ENCODE measurements at places on chromosomes 1 and 21.

DNA sequence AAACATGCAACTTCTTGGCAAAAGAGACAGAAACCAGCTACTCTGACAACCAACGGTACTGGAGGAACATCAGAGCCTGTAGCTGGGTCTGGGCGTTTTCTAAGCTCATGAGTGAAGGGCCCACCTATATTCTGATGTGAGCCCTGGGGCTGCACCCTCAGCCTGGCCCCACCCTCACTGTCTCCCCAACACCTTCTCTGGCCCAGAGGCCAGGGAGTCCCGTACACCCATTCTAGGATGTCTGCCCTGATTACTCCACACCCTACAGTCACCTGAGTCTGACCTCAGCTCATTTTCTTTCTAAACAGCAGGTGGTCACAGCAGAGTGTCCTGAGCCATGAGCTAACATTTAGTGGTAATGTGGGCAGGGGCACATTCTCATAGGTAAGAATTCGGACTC is 439.2 kb downstream of the MATN1 start:
- DNase-seq: no peak

- DNase-seq: no peak
These were observed 183.5 kb downstream of the ZZZ3 start for GRCh38 chr1:77498918-77499317.

DNA sequence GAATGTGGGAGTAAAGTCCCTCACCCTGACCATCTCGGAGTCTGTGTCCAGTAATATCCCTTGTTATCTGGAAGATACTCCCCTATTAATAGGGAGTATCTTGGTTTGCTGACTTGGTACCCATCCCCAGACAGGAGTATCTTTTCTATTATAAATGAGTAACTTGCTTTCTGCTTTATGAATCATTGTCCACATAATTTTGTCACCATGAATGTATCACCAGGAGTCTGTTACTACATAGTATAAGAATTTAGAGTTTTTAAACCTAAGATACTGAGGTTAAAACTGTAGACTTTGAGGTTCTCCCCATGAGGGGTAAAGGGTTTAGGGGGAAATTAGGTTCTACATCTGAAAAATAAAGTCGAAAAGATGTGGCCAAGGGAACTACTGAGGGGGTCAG is 175.6 kb downstream of the FCRL5 start:
- DNase-seq: no peak

DNA sequence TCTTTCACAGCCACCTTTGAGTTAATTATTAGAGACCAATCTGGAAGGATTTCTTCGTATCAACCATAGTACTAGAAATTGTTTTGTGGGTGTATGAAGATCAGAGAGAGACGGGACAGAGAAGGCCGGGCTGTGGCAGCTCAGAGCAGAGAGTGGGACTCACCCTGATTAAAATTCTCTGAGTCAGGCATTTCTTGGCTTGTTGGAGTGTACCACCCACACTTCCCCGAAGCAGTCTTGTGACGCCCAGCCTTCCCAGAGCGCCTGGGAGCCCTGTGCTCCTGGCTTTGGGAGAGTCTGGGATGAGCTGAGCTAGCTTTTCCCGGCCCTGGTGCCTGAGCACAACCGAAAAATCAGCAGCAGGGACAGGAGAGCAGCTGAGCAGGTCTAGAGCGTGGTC is 19.4 kb downstream of the PLEKHM2 start:
- DNase-seq: peak; percentile 80

- DNase-seq: no peak
These were observed 9.0 kb upstream of the ARID1A start for GRCh38 chr1:26686795-26687194.

GRCh38 chr1:38138498-38139233 is 92.1 kb upstream of the POU3F1 start:
- DNase-seq: peak; percentile 81

GRCh38 chr21:16969636-16970035 is 543.2 kb upstream of the CXADR start:
- DNase-seq: no peak

DNA sequence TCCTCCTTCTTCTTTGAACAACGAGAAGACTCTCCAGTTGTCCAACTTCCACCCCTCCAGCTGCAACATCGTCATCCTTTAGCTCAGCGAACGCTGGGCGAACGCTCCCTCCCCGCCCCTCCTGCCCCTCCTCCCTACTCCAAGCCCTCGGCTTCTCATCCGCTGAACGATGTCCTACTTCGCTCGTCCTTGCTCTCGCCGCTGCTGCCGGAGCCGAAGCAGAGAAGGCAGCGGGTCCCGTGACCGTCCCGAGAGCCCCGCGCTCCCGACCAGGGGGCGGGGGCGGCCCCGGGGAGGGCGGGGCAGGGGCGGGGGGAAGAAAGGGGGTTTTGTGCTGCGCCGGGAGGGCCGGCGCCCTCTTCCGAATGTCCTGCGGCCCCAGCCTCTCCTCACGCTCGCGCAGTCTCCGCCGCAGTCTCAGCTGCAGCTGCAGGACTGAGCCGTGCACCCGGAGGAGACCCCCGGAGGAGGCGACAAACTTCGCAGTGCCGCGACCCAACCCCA is at the start of gene BCAN:
BCAN (plus strand) TSS at position 357 of the 504 bp plus-strand sequence. CDS start 3,938 bp downstream, outside the sequence.
- no peak for DNase-seq

Data from GM04503 (cell line).